GM06990 (cell line): ENCODE measurements at places on chromosomes 6 and 20.

DNA sequence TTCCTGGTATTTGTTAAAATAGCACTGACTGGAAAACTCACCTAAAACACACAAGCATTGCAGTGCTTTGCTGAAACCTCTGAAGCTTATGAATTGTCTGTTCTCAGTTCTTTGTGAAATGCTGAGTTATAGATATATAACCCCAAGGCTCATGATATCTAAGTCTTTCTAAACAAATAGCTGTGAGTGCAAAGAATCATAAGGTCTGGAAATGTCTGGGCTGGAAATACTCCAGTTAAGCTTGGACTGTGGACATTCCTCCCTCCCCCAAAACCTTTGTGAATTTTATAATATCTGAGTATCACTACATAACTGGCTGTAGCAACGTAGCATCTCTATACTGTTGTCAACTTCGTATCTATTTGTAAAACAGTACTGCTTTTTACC is 69.1 kb downstream of the CBLN4 start:
- DNase-seq = no peak

DNA sequence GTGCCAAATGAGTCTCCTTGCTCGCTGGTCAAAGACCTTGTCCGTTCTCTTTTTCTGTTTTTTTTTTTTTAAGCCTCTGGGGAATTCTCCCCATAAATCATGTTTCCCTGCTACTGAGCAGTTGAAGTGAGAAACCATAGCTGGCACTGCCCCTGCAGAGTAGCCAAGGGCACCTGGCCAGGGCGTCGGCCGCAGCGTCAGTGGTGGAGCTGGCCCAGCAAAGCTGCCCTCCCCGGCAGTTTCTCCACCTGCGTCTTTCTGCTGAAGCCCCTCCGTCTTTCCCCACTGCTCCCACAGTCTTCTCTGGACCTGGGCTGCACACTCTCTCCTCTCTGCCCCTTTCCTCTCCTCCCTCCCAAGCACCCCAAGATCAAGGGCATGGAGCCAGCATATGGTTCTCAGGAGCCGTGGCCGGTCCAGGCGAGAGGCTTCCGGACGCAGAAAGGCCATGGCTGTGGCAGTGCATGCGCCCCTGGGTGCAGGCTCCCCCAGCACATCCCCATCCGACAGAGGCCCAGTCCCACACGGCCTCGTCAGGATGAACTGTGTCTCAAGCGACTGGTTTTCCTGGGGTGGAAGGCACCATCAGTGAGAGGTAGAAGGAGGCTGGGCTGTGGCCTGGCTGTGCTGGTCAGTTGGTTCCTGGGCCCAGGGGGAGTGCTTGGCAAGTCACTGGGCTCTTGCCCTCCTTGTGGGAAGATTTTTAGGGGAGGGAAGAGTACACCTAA is 218.1 kb downstream of the ERMARD start:
- no peak for DNase-seq

GRCh38 chr6:134729561-134729960 is 220.3 kb downstream of the ALDH8A1 start:
- DNase-seq = no peak

DNA sequence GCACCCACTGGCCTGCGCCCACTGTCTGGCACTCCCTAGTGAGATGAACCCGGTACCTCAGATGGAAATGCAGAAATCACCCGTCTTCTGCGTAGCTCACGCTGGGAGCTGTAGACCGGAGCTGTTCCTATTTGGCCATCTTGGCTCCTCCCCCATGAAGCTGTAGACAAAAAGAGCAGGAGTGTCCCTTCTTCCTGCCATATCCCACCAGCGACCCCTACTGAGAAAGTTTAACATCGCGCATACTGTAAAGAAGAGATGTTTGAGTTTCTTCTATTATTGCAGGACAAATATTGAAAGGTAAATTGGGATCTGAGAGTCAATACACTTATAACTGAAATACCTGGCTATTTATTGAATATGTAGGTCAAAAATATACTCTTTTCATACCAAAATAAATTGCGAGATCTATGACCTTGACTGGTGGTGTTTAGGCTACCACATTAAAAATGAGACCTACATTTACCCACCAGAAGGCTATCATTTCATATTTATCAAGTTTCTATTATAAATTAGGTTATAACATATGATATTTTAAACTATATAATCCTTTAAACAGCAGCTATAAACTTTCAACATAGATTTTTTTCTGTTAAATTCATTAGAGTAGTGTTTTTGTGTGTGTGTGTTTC is 586.3 kb downstream of the HTR1B start:
- DNase-seq = no peak

DNA sequence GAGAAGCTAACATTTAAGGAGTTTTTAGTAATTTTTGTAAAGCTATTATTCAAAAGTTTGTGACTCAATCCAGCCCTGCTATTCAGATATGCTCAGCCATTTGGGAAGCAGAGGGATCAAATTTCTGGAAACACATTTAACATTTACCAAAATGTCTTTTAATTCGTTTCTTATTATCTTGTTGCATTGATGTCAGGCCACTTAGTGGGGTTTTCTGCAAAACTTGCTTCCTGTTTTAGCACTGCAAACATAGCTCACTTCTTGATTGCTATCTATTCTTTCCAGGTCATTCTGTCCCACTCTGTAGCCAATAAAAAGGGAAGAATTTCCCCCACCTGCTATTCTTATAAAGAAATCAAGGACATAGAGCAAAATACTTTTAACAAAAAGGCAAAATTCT is 176.9 kb upstream of the SUPT3H start:
- DNase-seq = no peak

- no peak for DNase-seq
Measured at GRCh38 chr20:17868151-17868550, 100.4 kb downstream of the SNX5 start.

DNA sequence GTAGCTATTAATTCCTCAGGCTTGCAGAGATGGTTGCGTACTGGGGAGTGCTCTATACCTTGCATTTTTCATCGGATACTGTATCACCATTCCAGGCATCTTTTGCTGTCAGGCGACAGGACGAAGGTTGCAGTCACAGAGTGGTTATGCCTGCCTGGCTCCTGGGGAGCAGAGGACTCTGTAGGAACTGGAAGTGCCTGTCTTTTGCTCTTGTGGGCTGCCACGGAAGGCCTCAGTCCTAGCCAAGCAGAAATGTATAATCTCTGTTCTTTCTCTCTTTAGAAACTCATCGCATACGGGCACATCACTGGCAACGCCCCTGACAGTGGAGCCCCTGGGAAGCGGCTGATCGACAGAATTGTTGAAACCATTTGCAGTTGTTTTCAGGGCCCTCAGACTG is 29.5 kb downstream of the ARFGEF2 start:
- no peak for DNase-seq

GRCh38 chr6:165091121-165091785 is 218.2 kb downstream of the C6orf118 start:
- no peak for DNase-seq

DNA sequence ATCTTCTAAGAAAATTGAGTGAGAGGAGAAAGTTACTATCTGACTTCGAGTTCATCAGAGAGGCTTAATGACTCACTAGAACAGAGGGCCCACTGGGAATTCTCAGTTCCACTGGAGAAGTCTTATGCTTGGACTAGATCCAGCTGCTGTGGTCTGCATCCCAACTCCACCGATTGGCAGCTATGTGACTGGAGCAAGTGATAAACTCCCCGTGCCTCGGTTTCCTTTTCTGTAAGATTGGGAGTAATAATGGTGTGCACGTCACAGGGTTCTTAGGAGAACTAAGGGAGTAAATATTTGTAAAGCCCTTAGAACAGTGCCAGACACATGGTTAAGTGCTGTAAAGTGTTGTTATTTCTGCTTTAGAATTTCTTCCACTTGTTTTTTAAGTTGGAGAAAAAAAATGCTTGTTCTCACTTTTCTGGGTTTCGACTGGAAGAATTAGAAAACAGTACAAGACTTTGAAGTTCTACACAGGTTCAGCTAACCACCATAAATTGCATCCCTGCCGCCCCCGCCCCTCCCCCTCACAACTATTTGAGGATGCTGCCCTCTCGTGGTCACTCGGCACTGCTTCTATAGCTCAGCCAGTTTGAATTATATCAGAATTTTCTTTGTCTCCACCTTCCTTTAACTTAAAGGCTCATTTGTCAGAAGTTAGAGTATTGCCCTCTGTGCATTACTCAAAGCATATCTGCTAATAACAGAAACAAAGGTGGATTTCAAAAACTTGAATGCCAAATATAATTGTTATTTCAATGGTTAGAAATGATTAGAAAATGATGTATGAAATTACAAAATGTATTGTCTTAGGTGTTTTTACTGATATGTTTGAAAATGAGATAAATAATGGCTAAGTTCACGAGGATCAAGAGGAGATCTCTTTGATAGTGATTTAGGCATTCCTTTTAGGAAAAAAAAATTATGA is 95.0 kb upstream of the IFNGR1 start:
- peak; percentile 59 for DNase-seq

GRCh38 chr6:119521251-119521650 is 171.7 kb upstream of the MAN1A1 start:
- DNase-seq = no peak

- DNase-seq = no peak
Measured at GRCh38 chr6:35049900-35050756, 91.0 kb downstream of the TCP11 start.

GRCh38 chr6:1100269-1100668 is 211.6 kb upstream of the FOXQ1 start:
- DNase-seq = no peak

DNA sequence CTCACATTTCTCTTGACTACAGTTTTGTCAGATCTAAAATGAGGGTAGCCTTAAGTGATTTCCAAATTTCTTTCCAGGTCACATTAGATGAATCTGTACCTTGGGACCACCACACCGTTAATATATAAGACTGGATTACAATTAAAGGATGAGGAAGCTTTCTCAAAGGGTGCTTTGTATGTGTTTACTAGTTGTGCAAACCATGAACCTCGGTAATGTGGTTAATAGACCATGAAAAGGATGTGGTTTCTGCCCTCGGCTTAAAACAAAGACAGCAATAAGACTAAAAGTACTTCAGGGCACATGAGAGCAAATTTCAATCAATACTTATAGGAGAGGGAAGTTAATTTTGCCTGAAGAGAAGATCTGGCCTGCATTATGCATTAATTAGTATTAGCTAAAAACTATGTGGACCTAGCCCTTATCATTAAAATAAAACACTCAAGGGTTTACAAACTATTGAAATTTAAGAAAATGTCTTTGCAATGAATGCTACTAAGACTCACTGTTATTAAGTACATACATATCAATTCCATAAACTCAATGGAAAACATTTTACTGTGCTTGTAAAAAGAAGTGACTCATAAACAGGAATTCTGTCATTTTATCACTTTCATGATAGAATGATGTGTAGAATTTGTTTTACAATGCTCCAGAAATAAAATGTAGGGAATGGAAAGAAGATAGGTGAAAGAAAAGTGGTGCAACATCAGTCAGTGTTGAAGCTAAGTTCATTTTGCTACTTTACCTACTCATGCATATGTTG is 936 bp upstream of the TMX4 start:
- DNase-seq = peak; percentile 44

- DNase-seq = no peak
Measured at GRCh38 chr20:7496394-7496991, 443.8 kb downstream of the HAO1 start.

- DNase-seq = no peak
Measured at GRCh38 chr6:137851669-137852068, 15.4 kb upstream of the TNFAIP3 start.

GRCh38 chr6:27505209-27506027 is 32.5 kb upstream of the ZNF184 start:
- peak; percentile 67 for DNase-seq

- DNase-seq = no peak
Measured at GRCh38 chr6:20318851-20319387, 82.8 kb upstream of the E2F3 start.

GRCh38 chr6:626236-626635 is 30.7 kb downstream of the HUS1B start:
- no peak for DNase-seq

- DNase-seq = peak; percentile 8
Measured at GRCh38 chr6:51805517-51805916, 281.9 kb downstream of the PKHD1 start.

DNA sequence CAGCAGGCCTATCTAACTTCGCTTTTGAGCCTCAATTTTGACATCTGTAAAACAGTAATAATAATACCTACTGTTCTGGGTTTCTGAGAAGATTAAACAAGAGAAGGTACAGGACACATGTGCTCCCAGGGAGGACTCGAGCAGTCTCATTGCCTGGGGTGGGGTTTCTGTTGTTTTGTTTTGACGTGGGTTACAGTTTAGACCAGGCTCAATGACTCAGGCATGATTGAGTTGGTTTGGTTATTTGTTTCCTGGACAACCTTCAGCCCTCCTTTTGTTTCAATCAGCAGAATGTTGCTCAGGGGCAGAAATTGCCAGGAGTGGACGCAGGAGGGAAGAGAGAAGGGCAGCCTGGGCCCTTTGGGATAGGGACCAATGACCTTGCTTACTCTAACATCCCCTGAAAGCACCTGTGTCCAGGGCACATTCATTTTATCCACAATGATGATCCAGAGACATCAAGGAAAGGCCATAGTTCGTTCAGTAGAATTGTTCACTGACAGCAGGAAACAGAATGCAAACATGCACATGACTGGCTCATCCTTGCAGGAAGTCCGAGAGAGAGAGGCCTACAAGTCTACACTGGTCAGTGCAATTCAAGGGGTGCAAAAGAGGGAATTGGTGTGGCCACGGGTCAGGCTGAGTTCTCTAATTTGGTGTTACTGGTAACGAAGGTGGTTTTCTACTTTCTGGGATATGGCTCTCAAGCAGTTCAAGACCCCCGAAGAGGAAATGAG is 74.5 kb upstream of the MRPS10 start:
- no peak for DNase-seq

DNA sequence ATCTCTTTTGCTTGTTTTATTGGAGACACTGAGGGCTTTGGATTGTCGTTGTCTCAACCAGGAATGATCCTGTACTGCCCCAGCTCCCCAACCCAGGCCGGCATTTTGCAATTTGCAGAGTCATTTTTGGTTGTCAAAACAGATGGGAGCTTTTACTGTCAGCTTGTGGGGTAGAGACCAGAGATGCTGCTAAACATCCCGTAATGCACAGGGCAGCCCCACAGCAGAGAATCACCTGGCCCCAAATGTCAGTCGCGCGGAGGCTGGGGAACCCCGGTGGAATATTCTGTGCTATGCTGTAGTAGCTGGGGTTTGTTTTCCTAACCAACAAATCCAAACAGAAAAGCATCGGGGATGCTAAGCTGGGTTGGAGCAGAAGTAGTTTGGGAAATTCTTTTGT is 99.7 kb downstream of the TSHZ2 start:
- DNase-seq = no peak

GRCh38 chr20:31864521-31865400 is 5.6 kb downstream of the DUSP15 start:
- DNase-seq = no peak

GRCh38 chr6:68189217-68189815 is 445.8 kb upstream of the ADGRB3 start:
- DNase-seq = no peak

- DNase-seq = peak; percentile 73
Measured at GRCh38 chr6:157461000-157461915, 80.3 kb downstream of the ZDHHC14 start.

- DNase-seq = no peak
Measured at GRCh38 chr20:63148696-63149095, 67.2 kb downstream of the YTHDF1 start.

DNA sequence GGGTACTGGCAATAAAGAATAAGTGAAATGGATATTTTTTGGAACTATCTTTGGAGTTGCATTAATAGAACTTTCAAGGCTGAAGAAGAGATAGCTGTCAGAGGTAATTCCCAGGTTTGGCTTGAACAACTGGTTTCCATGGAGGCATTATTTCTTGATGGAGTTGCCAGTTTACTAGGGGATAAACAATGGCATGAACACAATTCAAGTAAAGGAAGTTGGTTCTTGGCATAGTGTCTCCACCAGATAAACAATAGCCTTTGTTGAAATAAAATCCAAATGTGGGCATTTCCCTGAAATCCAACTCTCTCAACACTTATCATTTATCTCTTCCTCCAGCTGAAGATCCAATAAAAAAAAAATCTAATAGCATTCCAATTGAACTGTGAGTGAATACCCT is 454.9 kb downstream of the C6orf118 start:
- DNase-seq = no peak
